ENCODE measurements at places on chromosomes 5 and 9. TPM values are rescaled to one million over a fixed set of nuclear protein-coding genes. Genes with fewer than 3 reads are reported as not detected.

GRCh38 chr5:61283471-61283870 is 48.6 kb upstream of the ZSWIM6 start:
- DNase-seq, result no peak

DNA sequence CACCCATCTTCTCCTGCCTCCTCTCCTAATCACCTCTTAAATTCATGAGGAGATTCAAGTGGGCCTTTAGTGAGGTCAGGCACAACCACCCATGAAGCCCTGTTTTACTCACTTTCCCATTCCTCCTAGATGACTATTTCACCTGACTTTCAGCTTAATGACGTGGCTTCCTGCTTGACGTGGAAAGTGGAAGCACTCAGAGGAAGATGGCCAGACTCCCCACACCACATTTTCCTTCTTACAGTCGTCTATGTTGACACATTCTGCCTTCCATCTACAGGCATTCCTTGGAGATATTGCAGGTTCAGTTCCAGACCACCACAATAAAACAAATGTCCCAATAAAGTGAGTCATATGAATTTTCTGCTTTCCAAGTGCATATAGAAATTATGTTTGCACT is 146.4 kb upstream of the TAS2R1 start:
- DNase-seq, result no peak

GRCh38 chr5:142833517-142834449 is 63.6 kb downstream of the ARHGAP26 start:
- DNase-seq, result no peak

GRIN1 gene
- total RNA-seq, result 0.14 TPM

MAN2A1 gene
- total RNA-seq, result 33.4 TPM

TMC1 gene
- total RNA-seq, result not detected

GRCh38 chr9:123302348-123303214 is 34.2 kb upstream of the STRBP start:
- no peak for DNase-seq

DNA sequence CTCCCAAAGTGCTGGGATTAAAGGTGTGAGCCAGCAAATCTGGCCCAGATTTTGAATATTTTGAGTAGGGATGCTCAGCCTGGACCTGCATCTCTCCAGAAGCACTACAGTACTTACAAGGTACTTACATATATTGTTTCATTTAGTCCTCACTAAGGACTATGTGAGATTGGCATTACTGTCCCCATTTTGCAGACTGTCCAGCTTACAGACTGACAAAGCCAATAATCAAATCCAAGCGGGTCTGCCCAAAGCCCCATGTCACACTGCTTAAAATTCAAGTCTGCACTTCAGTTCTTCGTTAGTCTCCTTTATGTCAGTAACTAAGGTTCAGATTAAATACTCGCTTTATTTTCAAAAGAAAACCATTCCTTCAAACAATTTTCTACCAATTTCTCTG is 7.1 kb downstream of the MAPKAP1 start:
- DNase-seq, result no peak

DNA sequence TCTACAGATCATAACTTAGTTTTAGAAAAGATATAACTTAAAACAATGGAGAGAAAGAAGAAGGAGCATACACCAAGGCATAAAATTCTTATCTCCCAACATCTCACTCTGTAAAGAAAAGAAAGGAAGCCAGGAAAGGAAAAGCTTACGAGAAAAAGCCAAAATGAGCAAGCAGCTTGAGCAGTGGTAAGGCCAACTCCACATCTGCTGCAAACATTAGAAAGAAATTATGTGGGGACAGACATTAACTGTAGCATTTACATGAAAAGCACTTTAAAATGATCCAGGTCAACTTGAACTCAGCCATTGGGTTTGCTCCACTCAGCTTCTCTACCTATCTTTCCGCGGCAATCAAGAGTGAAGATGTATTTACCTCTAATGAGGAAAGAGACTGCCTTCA is 176.9 kb downstream of the BNC2 start:
- DNase-seq, result no peak

GRCh38 chr9:92488681-92489550 is 6.6 kb upstream of the ASPN start:
- DNase-seq, result no peak

DNA sequence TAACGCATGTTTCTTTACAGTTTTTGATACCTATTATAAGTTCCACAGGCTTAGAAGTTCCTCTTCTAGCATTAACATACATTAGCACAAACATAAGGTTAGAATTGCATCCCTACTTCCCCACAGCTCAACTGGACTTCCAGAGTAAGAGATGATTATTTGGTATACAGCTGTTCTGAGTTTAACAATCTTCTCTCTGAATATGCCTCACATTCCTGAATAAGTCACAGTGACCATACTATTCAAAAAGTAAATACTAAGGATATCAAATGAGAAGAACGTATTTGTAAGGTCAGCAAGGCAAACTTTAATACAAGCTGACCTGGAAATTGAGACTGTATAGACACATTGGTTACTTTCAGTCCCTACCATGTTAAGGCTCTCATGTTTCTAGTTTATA is 21.3 kb downstream of the NR6A1 start:
- no peak for DNase-seq

PCDHGA3 gene
- total RNA-seq, result not detected

DNA sequence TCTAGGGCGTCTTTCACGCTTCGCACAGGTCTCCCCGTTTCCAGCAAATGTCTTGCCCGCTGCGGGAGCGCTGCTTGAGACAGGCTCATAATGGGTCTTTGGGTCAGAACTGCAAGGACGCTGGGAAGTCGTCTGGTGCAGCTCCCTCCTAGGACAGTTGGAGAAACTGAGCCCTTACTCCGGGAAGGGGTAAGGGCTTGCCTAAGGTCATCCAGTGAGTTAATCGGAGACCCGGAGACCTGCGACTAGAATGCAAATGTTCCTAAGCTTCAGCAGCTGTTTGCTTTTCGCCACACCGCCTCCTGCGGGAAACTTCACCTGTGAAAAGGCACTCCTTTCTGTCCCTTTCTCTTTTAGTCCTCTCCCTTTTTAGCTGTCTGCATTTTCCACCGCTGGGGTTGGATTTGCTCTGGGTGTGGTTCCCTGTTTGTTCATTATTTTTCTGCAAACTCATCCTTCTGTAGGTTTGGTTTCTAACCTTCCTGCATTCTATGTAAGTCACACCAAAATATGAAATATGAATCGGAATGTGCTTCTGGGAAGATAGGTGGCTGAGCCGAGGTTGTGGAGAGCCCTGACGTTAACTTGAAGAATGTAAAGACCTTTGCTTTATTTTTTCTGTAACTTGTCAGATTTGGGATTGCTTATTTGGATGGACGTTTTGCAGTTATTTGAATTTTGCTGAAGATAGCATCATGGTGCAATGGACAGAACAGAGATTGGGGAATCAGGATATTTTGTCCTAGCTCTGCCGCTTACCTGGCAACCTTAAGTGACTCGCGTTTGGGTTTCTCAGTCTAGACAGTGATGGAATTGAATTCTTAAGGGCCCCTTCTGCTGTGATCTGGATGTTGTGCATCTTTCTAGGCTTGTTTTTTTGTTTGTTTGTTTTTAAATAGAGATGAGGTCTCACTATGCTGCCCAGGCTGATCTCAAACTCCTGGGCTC is 909 bp downstream of the SLC36A1 start:
- peak; percentile 40 for DNase-seq

DNA sequence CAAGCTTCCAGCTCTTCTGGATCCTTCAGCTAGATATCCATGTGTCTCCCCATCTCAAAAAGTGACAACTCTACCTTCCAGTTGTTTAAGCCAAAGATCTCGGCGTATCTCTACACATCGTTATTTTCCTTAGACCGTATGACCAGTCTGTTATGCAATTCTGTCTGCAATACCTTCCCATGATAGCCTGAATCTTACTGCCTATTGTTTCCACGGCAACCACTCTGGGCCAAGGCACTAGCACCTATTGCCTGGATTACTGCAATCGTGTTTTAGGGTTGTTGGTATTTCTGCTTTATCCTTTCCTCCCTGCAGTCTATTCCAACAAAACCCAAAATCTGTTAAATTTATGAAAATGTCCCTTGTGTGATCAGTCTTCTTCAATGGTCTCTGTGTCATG is 448.4 kb downstream of the MTRR start:
- DNase-seq, result no peak

DNA sequence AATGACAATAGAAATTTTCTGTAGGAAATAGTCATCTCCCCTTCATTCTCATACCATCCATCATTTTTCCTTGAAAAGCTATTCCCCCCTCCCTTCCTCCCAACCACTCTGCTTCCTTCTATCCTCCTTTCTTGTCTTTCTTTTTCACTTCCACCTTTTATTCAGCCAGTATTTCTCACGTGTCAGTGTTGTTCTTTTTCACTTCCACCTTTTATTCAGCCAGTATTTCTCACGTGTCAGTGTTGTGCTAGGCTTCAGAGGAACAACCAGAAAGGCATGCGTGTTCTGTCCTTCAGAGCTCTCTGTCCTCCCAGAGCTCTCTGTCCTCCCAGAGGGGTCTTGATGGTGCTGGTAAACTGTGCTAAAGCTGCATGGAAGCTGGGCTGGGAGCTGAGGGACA is 419.6 kb downstream of the GADD45G start:
- DNase-seq, result no peak

SLC45A2 gene
- not detected for total RNA-seq

EIF4E1B gene
- not detected for total RNA-seq

DNA sequence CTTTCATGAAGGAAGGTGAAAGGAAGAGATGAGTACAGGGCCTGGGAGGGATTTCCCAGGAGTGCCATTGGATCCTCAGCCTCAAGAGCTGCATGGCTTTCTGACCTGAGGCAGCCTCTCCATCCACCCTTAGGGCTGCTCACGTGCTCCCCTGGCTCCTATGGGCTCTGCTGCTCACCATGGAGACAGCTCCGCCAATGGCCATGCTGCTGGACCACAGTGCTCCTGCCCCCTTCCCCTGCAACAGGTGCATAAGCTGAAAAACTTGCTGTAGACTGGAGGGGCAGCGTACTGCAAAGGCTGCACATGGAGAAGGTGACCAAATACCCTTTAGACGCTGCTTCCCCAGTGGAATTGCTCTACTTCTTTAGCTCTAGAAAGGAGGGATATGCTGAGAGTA is 112.7 kb upstream of the PANK3 start:
- no peak for DNase-seq

ARHGEF28 gene
- total RNA-seq, result 0.02 TPM

DNA sequence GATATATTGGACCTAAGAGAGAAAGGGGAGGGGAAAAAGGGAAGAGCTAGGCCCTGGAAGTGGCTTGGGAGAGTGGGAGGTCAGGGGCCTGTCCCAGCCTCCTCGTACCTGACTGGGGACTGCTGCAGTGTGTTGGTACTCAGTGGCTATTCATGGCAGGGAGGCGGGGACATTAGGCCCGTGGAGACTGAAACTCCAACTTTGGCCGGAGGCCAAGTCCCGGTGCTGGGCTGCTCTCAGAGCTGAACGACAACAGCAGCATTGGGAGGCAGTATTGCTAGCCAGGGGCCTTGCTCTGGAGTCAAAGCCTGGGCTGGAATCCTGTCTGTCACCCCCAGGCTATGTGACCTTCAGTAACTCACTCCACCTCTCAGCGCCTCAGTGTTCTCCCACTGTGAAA is 37.8 kb downstream of the NEURL1B start:
- DNase-seq, result no peak

DNA sequence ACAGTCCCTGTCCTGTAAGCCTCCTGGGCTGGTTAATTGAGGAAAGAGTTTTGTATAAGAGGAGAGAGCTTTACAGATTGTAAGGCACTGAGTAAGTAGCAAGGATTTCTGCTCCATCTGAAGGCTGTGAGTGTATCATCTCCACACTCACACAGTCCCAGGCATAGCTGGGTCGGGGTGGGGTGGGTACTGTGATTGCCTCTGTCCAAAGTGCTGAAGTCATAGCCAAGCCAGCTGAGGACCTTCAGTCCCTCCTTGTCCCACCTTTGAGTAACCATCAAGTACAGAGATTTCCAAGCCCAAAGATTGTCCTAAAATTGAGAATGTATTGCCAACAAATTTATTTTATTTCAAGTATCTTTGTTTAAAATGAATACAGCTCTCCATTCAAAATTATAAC is 5.5 kb upstream of the DNAJB5 start:
- peak; percentile 61 for DNase-seq

- DNase-seq, result no peak
Measured at GRCh38 chr9:2367970-2368369, 253.6 kb upstream of the VLDLR start.

FBP1 gene
- total RNA-seq, result 0.39 TPM

PCDHGA7 gene
- total RNA-seq, result not detected

DNA sequence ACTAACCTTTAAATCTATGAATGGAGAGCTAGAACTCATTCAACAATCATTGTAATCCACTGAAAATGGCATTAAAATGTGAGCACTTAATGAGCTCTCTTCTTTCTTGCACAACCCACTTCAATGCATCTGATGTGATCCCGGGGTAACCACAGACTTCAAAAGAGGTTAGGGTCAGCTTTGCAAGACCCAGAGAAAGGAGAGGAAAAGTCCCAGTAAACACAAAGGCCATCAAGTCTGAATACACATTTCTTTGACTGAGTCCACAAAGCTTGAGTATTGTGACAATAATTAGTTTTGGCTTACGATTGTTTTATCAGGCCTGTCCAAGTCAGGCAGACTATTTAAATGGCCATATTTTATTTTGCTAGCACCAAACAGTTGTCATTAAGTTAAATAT is 148.8 kb upstream of the ZNF608 start:
- no peak for DNase-seq

GABRA1 gene
- not detected for total RNA-seq

- DNase-seq, result no peak
Measured at GRCh38 chr9:135711391-135711790, 9.4 kb downstream of the KCNT1 start.

GRCh38 chr5:151906246-151906645 is 18.4 kb downstream of the GLRA1 start:
- no peak for DNase-seq

DNA sequence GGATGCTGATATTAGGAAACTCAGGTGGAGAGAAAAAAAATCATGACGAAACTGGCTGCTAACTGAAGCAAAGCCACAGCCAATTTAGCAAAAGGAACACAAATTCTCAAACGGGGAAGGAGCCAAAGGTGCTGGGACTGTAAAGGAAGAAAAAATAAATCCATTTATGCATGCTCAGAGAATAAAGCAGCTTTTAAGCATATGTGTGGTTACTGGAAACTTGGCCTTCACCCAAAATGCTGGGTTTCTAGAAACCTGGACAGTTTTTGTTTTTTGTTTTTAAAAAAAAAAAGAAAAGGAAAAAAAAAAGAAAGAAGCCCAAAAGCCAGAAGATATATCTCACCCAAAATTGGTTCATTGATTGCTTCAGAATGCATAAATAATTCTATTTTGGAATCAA is 8.0 kb downstream of the WHRN start:
- DNase-seq, result no peak

GPX3 gene
- not detected for total RNA-seq

LCP2 gene
- 173 TPM for total RNA-seq

ACSL6 gene
- 3.1 TPM for total RNA-seq

DNA sequence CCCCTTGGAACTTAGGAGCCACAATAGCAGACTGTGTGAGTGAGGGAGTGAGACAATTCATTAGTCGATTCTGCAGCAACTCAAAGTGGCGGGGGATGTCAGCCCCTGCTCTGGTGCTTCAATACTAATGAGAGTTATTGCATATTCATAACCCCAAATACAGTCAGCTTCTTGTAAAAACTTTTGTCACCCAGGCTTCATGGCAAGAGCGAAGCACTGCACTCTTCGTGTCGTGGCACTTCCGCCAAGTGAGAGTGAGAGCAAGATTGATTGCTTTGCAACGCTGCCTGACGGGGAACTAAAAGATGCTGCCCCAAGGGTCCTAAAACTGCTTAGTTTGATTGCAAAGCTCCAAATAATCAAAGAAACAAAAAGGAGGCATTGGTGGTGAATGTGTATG is 150.9 kb downstream of the NR2F1-AS1 start:
- no peak for DNase-seq

ESM1 gene
- not detected for total RNA-seq

Data from activated CD4-positive, alpha-beta T cell treated with anti-CD3 and anti-CD28 coated beads for 36 hours (primary cell).